ENCODE measurements at places on chromosomes 2 and 18. TPM values are rescaled to one million over a fixed set of nuclear protein-coding genes. Genes with fewer than 3 reads are reported as not detected.

The SP3 gene
- 106 TPM for total RNA-seq

The GRB14 gene
- total RNA-seq, result not detected

The UPP2 gene
- not detected for total RNA-seq

The TRMT61B gene
- 18.5 TPM for total RNA-seq

The SIX2 gene
- total RNA-seq, result 0.12 TPM

The AGXT gene
- total RNA-seq, result not detected

The UBXN4 gene
- total RNA-seq, result 150 TPM

The PTPRN gene
- total RNA-seq, result 2.5 TPM

The WDR35 gene
- 4.7 TPM for total RNA-seq

The GPR75 gene
- total RNA-seq, result 1.0 TPM

The ASNSD1 gene
- total RNA-seq, result 52.1 TPM

The ACTG2 gene
- not detected for total RNA-seq

The TMEM169 gene
- total RNA-seq, result 1.6 TPM

GRCh38 chr2:2933426-2933825 is 444.2 kb downstream of the EIPR1 start:
- DNase-seq, result no peak

DNA sequence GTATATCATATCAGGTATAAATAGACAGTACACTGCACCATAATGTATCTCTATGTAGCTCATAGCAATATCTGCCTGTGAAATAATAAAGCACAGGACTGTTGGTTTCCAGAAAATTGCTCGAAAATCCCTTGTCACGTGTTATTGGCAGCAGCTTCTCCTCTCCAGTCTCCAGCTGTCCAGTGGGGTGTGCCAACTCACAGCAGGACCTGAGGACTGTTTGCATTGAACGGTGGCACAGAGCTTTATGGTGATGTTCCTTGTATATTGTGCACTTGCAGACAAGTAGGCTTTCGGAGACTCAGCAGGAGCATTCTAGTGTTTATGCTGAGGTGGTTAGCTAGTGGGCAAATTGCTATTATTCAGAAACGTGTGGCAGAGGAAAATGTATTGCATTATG is 182.2 kb upstream of the ATP5MC3 start:
- no peak for DNase-seq

- no peak for DNase-seq
Measured at GRCh38 chr2:152481881-152482583, 147.1 kb downstream of the FMNL2 start.

GRCh38 chr2:28545590-28546200 is 49.8 kb downstream of the PLB1 start:
- peak; percentile 27 for DNase-seq

DNA sequence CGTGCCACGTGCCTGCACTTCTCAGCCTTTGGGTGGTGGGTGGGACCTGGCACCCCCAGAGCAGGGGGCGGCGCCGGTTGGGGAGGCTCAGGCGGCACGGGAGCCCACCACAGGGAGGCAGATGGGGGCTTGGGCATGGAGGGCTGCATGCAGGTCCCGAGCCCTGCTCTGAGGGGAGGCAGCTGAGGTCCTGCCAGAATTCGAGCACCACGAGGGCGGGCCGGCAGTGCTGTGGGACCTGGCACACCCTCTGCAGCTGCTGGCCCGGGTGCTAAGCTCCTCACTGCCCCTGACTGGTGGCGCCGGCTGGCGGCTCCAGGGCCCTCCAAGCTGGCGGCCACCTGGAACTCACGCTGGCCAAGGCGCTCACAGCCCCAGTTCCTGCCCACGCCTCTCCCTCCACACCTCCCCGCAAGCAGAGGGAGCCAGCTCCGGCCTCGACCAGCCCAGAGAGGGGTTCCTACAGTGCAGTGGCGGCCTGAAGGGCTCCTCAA is 1176.8 kb upstream of the GYPC start:
- DNase-seq, result no peak

DNA sequence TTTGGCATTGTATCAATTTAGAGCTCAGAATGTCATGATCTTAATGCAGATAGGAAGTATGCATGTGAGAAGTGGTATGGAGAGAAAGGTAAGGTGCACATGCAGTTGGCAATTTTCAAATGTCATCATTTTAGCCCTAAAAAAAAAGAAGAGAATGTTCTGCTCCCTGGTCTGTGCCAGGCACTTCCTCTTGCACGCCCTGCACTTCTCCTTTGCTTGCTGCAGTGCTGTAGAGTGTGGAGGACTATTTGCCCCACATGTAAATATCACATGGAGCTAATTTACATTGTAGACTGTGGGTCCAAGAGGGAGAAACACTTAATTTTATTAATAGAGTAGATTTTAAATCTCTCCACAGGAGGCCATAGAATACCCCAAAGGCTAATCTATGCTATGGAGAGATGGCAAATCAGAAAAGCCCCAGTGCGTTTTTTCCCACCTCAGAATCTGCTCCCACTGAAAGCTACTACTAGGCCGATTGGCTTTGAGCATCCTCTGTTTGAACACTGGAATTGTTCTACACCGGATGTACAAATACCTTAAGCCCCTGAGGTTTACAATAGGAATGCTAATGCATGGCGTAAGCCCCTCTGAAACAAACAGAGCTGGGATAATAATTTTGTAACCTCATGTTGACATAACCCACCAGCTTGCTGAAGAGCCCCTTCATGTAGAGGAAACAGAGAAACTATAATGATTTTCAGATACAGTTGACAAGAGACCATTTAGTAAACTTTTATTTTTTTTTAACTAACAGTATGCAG is 137.2 kb upstream of the KLHL14 start:
- DNase-seq, result no peak

DNA sequence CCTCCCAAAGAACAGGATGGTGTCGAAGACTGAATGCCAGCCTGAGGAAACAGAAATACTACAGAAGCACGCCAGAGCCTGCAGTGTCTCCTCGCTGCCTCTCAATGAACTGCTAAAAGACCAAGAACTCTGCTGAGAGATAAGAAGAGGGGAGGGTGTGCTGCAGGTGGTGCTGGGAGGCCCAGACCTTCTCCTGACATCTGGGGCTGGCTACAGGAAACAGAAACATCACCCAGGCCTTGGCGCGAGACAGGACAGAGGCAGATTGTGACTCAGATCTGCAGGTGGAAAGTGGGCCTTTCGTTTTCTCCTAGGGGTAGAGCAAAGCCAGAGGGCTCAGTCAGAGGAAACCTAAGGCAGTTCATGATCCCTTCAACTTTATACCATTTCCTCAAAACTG is 250.3 kb upstream of the TCF4 start:
- no peak for DNase-seq

GRCh38 chr2:40396124-40396523 is 55.8 kb downstream of the SLC8A1 start:
- no peak for DNase-seq

DNA sequence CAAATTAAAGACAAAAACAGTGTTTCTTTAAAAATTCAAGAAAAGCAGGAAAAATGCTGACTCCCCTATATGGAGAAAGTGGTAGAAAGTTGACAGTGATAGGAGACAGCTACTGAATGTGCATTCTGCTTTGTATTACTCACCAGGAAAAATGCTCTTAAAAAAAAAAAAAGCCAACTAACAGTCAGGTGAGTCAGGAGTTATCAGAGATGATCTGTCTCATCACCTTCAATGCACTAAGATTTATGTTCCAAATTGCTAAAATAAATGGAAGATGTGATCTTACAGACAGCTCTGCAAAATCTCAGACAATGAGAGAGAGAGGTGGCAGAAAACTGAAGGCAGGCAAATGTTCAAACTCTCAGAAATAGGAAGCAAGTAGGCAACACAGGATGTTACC is 47.6 kb upstream of the ZNF521 start:
- no peak for DNase-seq

DNA sequence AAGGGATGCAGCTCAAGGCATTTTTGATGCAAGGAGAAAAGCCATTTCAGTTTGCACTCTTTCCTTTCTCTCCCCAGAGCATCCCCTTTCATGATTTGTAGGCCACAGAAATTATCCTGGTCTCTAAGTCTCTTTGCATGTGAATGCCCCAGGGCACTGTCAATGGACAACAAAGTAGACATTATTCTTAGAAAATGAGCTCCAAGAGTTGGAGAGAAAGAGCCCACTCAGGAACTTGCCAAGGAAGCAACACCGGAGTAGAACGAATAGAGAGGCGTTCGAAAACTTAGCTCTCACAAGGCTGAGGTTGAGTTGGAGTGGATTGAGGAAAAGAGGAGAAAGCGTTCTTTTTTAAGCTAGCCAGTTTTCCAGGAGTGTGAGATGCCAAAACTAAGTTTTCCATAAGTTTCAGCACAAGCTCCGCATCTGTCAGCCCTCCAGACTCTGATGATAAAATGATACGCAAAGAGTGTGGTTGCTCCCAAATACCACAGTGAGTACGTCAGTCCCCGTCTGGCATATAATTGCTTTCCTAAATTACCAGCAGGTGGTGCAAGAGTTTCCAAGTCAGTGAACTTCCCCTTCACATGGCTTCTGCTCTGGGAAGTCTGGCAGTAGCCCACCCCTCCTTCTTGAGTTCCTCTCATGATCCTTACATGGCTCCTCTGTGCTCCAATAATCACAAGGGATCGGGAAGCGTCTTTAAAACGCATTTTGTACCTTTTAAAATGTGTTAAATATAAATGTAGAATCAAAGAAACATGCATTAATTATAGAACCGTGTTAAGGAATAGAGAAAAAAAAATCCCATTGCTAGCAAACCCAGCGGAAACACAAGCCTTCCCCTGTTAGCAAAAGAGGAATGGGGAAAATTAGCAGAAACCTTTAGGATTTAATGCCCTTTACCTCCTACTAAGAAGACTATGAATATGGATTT is 1060.6 kb upstream of the FANCL start:
- no peak for DNase-seq

DNA sequence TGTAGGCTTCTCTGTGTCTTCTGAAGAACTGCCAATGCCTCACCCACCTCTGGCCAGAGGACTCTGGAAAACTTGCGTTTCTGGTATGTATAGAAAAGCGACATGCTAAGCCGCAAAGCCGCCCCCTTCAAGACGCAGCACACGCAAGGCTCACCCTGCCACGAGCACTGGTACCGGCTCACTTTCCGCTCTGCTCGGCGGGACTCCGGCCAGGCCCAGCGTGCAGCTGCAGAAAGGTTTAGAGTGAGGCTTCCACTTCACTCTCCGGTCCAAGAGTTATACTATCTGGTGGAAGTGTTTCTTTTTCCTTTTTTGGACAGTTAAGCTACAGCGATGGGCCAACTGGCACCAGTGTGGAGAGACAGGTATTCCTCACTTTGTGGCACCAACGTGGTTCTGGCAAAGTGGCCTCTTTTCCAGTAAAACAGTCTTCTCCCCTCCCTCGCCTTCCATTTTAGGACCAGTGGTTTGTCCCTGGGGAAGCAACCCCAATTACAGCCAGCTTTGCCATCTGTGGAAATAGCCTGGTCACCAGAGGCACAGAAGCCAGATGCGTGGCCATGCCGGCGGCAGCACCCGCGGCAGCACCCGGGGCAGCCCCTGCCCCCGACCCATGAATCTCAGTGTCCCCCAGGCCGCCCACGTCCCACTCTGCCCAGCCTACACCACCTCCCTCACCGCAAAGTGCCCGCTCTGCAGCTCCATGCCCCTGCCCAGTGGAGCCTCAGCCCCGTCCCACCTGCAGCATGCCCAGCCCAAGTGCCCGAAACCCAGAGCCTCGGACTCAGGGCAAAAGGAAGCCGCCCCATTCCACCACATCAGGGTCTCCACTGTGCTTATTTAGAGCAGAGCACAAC is 91.6 kb upstream of the CTDP1 start:
- DNase-seq, result no peak

- no peak for DNase-seq
Measured at GRCh38 chr2:160308915-160309314, 108.8 kb upstream of the ITGB6 start.

DNA sequence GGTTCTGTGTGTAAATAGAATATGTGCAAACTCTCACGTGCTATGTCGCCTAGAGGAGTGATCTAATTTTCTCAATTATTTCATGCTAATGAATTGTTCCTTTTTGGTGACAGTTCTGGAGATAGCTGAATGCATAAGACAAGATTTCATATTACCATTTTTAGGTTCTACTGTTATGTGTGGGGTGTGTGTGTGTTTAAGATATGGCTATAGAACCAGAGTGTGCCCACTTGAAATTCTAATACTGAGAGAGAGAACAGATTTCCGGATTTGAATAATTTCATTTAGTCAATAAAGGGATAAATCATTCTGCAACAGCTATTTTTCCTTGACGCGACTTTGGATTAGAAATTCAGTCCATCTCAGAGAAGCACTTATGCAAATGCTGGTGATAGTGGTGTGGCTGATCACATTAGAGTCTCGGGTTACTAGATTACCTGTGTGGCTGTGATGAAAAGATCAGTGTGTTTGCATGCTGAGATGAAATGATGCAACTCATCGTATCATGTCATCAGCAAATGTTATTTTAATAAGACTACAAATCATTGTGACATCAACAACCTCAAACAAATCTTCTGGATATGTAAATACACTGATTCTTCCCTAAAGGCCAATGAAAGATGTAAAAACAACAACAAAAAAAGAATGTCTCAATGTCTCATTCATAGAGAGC is 415.9 kb downstream of the EPHA4 start:
- DNase-seq, result no peak

- peak; percentile 21 for DNase-seq
Measured at GRCh38 chr2:184598316-184599053, at the start of gene ZNF804A. TSS of gene ZNF804A (plus strand) at chr2:184598529. CDS start at chr2:184598960, 431 bp downstream.

DNA sequence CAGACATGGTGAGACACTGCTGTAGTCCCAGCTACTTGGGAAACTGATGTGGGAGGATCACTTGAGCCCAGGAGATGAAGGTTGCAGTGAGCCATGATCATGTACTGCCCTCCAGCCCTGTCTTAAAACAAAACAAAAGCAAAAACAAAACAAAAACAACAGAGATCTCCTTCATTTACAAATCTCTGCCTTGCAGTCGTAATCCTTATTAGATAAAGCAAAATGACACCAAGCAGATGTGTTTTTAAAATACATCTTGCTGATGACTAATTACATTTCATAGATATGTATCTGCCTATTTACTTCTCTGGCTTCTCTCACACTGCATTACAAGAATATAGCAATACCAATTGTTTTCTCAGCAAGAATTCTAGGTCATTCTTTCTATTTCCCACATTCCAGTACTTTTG is 22.8 kb downstream of the NFE2L2 start:
- no peak for DNase-seq

DNA sequence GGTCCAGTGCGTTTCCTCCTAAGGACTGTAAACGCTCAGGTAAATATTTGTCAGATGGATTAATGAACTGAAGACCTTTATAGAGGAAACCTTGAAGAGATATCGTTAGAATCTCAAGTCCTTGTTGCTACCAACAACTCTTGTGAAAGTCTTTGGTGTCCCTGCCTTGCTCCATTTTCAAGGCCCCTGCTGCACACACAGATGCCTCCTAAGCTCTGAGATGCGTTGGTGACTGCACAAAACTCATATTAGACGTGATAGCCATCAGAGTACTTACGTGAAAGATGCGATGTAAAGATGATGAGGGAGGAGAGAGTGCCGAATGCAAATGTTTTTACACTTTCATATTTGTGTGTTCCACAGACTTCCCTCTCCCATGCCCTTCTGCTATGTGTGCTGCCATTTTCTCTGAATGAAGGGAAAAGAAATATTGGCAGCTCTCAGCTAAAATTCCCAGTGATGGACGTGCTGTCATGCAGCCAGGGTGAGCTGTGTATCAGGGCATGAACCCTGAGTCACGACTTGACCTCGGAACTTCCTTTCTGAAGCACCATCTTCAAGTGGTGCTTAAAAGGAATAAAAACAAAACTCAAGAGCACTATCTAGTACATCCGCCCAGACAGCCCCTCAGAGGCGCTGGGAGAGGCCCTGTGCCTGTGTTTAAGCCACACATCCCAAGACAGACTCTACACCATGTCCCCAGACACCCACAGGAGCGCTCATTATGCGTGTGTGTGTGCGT is 117.4 kb downstream of the FAM210A start:
- DNase-seq, result peak; percentile 59

Data from activated T-cell treated with anti-CD3 and anti-CD28 coated beads, Interleukin-2, amount 50 U/mL, for 72 hours (primary cell).